ENCODE measurements at places on chromosomes 13 and 19.
A peak's percentile ranks its signal among the peaks of the same experiment; 100 is the strongest.

GRCh38 chr19:38838208-38838985 lies 6.8 kb upstream of the ECH1 start:
- no peak for DNase-seq

GRCh38 chr19:768424-768823 lies 17.5 kb downstream of the MISP start:
- DNase-seq = peak; percentile 89

GRCh38 chr19:2724148-2724557 lies 3.0 kb upstream of the DIRAS1 start:
- no peak for DNase-seq

- no peak for DNase-seq
These were observed 77.0 kb upstream of the PEG3 start for GRCh38 chr19:56917529-56917928.

DNA sequence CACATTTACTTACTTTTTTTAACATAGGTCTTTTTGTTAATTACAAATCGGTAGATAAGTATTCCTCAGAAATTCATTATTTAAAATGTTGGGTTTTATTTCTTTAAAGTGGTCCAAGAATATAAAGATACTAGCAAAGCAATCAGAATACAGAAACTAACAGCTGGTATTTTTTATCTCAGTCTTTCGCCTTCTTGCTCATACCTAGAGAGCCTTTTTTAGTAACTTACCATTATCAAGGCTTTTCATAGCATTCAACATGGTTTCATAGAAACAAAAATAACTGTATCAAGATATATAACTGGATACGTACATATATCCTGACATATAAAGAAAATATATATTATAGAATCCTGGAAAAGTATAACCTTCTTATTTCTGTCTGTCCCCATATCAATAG lies 227.8 kb upstream of the MIR17HG start:
- no peak for DNase-seq

DNA sequence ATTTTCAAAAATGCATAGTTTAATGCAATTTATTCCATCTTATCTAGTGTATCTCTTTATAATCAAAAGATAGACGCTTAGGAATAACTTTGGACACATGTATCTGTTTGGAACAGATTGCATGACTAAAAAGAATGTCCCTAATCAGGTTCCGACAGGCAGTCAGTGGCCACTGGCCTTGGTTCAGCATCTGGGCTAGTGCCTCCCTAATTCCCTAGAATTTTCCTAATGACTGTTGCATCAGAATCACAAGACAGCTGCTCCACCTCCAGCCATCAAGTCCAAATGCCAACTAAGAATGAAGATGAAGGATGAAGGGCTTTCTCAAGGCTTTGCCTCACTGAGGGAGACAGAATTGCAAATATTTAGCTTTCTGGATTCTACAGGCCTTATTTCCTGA lies 173.8 kb downstream of the EFNB2 start:
- no peak for DNase-seq

GRCh38 chr19:38946229-38947010 lies 15.7 kb downstream of the MRPS12 start:
- no peak for DNase-seq

- no peak for DNase-seq
These were observed 64.0 kb downstream of the ANKRD10 start for GRCh38 chr13:110850840-110851239.

GRCh38 chr19:39403331-39404312 lies 3.0 kb upstream of the ZFP36 start:
- DNase-seq = peak; percentile 99

DNA sequence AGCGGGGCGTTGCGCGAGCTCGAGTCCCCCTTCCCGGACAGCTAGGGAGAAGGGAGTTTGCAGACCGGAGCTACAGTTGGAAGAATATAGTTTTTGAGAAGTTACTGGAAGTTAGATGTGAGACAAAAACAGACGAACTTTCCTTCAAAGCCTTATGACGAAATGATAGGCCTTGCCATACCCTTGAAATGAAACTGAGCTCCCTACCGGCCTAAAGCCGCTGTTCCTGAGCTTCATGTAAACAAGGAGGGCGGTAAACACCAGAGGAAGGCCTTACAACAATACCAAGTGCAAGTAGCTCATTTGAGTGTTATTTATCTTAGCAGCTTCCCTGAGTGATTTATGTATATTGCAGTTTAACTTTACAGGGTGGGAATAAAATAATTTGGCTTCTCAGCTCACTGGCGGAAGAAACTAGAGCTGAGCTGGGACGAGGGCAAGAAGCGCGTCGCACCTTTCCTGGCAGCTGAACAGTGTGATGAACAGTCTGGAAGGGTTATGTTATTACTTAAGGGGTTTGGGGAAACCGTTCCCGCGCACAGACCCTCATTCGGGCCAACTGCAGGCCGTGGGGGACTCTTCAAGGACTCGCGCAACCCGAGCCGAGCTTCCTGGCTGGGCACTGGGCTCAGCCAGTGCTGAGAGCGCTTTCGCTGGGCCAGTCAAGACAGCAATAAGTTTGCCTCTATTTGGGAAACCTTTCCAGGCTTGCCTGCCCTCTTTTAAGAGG lies 111.2 kb downstream of the KCNRG start:
- DNase-seq = peak; percentile 52

DNA sequence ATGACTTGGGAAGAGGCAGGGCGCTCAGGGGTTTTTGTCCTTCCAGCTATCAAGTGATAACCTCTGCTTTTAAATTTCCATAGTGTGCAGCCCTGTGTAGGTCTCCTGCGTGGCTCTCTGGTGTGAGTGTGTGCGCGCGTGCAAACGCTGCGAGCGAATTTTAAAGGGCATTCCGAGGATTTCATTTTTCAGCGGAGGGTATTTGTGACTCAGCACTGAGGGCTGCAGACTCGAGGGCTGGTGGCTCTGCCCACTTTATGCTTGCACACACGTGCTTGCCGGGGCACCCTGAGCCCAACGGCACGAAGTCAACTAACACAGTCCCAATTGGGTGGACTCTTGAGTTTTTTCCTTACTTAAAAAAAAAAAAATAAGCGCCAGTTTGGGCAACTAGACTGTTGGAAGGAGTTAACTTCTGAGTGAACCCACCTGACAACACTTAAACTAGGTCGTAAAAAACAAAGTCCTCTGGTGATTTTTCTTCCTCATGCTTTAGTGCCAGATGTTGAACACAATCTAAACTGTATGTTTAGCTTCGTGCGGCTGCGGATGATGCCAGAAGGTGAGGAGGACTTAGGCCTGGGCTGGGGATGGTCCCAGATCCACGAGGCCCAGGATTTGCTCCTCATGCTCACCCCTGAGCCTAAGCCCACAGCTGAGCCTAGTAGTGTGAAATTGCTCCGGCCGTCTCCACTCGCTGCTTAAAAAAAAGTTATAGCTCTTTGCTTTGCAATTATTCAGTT lies 2.1 kb downstream of the FGF9 start:
- no peak for DNase-seq

DNA sequence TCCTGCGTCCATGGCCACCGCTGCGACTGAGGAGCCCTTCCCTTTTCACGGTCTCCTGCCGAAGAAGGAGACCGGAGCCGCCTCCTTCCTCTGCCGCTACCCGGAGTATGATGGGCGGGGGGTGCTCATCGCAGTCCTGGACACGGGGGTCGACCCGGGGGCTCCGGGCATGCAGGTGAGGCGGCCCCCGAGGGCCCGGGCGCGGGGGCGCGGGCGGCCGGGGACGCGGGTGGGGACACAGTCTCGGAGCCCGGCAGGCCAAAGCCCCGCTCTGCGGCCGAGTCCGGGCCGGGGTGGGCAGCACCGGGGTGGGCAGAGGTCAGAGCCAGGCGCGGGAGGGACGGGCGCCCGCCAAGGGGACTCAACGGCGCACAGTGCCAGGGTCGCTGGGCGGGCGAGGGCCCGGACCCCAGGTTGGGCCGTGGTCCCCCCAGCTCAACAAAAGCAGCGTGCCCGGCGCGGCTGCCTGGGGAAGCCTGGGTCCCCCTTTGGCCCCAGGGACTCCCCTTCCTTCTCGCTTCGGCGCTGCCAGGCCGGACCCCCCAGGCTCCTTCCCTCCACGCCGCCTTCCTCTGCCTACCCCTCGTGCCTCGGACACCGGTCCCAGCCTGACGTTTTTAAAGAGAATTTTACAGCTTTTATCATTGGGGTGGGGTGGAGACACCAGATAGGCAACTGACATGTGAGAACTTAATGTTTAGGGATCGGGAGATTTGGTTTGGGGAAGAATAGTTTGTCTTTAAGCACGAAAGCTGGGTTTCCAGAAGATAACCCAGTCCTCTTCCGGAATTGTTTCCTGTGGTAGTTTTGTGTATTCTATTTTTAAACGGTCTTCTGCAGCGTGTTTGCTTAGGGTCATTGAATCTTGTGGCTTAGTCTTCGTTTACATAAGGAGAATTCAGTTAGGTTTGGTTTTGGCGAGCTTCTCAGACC lies 509 bp downstream of the TPP2 start:
- peak; percentile 41 for DNase-seq

DNA sequence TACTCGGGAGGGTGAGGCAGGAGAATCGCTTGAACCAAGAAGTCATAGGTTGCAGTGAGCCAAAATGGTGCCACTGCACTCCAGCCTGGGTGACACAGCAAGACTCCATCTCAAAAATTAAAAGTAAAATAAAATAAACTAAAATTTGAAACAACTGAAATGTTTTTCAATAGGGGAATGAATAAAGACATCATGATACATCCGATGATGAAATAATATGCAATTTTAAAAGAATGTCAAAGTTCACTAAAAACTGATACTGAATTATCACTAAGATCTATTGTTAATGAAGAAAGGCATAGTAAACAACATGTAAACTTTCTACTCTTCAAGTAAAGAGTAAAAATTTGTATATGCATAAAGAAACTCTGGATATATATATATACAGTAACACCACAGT lies 8.5 kb downstream of the CARD8 start:
- no peak for DNase-seq

DNA sequence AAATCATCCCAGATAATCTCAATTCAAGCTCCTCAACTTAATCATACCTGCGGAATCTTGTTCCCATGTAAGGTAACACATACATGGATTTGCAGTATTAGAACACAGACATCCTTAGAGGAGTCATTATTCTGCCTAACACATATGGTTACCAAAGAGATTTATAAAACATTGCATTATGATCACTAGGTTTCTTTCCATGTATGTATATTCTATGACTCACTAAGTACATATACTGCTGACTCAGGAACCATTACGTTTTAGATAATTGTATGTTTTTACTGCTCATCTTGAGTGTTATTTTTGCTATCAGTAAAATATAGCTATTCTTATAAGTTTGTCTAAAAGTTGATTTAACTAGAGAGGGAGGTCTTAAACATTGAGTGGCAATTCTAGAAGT lies 182.9 kb downstream of the SLITRK6 start:
- DNase-seq = peak; percentile 2

DNA sequence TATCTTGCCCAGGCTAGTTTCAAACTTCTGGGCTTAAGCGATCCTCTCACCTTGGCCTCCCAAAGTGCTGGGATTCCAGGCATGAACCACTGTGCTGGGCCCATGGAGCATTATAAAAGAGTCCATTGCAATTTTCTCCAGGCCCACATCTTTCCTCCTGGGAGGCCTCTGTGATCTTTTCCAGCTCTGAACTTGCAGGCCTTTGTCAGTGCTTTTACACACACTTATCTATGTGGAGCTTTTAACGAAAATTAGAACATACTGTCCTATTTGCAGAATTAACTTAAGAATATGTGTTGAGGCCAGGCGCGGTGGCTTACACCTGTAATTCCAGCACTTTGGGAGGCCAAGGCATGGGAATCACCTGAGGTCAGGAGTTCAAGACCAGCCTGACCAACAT lies 23.9 kb downstream of the TDRD12 start:
- DNase-seq = no peak

- peak; percentile 67 for DNase-seq
These were observed 21.7 kb upstream of the LAMP1 start for GRCh38 chr13:113275387-113275786.

All from astrocyte of the spinal cord (primary cell).